ENCODE measurements at places on chromosomes 3 and 15.

GRCh38 chr3:98041350-98041749 lies 6.2 kb upstream of the GABRR3 start:
- DNase-seq = no peak

- no peak for DNase-seq
Measured at GRCh38 chr3:65200310-65200970, 512.6 kb upstream of the ADAMTS9 start.

GRCh38 chr15:98231696-98232440 lies 271.4 kb downstream of the ARRDC4 start:
- DNase-seq = no peak

DNA sequence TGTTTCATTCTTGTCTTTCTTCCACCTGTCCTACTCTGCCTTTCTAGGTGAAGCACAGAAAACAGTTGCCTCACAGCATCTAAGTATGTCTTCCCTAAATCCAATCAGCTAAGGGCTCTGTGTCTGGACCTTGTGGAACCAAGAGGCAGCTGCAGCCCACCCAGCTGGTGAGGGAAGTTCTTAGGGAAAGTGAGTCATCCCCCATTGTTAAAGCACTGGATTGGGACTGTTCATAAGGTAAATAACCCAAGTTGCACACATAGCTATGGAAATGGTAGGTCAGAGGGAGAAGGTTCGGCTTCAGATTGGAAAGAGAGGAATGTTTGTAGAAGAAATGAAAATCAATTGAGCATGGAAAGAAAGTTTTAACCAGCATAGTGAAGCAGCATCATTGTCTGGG lies 18.0 kb upstream of the ARNT2 start:
- DNase-seq = no peak

DNA sequence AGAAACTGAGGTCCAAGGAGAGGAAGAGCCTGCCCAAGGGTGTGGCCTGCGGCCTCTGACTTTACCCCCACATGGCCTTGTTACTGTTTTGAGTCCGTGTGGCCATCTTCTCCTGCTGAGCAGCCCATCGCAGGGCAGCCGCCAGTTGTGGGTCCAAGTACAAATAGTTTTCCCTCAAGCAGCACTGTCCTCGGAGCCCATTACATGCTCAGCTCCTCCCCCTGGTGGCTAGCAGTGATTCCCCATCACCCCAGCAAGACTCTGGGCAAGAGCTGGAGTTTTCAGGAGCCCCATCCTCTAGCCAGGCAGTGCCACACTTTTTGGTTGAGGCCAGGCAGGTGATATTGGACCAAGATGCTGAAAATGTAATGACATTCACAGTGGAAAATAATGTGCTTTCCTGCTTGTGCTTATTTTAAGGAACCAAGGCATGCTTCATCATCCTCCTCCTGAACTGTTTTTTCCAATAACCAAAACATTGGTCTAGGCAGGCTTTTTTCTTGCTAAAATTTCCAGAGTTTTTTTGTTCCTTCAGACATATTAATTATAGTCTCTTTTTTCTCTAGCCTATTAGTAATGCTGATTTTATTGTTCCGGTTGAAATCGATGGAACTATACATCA lies 23.2 kb upstream of the VILL start:
- DNase-seq = peak; percentile 14

DNA sequence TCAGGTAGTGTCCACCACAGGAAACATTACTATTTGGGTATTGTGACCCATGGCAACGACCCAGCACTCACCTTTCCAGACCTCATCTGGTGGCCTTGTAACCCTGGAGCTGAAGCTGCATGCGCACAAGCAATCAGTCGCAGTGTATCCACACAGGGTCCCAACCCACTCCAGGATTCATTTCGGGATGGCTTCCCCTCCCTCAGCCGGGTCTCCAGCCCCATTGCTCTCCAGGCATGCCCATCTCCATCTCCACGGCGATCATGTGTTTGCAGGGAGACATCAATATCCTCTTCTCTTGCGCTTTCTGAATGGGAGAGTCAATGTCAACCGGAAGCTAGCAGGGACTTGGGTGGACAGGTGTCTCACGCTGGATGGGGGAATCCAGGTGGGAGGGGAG lies 35.2 kb downstream of the GOLGA6L2 start:
- DNase-seq = no peak

DNA sequence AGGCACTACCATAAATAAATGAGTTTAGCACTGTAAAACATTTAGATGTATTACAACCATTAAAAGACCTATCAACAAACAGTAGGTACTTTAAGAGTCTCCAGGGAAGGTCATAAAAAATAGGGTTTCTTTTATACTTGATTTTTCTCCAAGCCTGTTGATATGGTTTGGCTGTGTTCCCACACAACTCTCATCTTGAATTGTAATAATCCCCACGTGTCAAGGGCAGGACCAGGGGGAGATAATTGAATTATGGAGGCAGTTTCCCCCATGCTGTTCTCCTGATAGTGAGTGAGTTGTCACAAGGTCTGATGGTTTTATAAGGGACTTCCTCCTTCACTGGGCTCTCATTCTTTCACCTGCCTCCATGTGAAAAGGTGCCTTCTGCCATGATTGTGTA lies 468.9 kb upstream of the UBE2E2 start:
- no peak for DNase-seq

DNA sequence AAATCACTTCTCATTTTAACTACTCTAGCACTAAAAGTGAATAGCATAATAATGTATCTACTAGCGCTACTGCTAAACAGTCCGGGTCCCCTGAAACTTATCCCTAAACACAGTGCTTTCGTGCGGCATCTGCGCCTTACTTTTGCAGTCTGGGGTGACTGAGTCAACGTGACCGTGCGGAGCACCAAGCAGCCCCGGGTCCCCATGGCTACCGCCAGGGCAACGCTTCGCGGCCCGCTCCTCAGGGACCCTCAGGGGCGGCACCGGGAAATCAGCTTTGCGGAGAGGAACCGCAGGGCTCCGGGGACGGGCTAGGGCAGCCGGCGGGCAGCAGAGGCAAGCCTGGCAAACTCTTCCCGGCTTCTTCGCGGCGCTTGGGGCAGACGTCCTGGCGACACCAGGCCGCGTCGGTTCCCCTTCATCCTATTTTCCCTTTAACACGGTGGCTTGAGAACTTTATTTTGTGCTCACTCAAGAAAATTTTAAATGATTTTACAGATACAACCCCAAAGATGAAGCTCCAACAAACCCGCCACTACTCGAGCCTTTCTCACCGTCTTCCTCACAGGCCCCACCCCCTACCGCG lies 757 bp upstream of the DIPK2A start:
- peak; percentile 41 for DNase-seq

- no peak for DNase-seq
Measured at GRCh38 chr3:120763601-120764000, 21.1 kb downstream of the GTF2E1 start.

Data from effector memory CD4-positive, alpha-beta T cell (primary cell).